ENCODE measurements at places on chromosomes 4 and X.

GRCh38 chr4:188092824-188093223, 16.6 kb downstream of the TRIML2 start:
- no peak for DNase-seq

- no peak for DNase-seq
These were observed 38.6 kb upstream of the EDA2R start for GRCh38 chrX:66677430-66677829.

- no peak for DNase-seq
These were observed 285.4 kb upstream of the ARSJ start for GRCh38 chr4:114264877-114265291.

- DNase-seq: no peak
These were observed 5.7 kb downstream of the ACOT9 start for GRCh38 chrX:23737413-23737812.

DNA sequence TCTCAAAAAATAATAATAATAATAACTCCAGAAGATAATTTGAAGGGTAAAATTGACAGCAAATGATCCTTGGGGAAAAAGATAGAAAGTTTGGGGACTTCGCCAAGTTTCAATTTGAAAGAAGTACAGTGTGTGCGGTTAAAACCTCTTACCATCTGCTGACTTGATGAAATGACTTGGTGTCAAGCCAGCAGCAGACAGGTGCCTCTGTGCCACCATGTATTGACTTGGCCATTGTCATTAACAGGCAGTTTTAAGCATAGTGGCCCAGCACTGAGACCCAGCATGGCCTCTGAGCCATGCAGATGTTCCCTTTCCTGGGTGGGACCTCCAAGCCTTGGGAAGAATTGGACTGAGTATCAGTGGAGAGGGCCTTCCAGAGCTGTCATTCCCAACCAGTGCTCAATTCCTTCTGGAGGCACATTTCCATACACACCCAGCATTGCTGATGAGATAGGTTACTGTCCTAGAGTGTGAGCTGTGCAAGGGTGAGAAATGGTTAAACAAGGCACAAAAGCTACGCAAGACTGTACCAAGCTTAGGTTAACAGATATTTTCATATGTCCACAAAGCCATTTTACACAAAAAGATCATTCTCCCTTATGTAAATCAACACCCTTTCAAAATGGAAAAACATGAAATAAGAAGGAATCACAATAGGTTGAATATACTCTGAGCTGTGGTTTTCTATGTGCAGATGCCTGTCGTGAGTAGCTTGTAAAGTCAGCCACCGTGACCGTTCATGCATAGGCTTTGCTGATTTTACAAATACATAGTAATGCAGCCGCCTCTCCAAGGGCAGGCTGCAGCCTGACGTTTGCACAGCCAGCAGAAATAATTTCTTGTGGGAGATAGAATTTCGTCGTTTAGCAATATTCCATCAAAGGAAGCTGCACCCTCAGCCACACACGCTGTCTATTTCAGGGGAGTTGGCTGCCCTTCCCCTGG, 59.4 kb upstream of the FBXW7 start:
- DNase-seq: no peak

DNA sequence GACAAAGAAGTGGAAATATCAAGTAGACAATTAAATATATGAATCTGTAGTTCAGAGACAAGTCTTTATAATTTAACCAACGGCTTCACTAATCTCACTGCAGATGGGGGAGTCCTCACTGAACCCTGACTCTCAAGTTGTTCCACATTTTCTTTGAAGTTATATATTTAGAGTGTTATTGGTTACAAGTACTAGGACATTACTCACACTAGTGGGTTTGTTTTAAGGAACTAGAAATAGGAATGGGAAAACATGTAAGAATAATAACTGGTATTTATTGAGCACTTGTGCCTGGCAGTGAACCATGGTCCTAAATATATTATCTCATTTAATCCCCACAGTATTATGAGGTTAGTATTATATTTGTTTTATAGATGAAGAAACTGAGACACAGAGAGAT, 22.0 kb downstream of the MND1 start:
- no peak for DNase-seq

DNA sequence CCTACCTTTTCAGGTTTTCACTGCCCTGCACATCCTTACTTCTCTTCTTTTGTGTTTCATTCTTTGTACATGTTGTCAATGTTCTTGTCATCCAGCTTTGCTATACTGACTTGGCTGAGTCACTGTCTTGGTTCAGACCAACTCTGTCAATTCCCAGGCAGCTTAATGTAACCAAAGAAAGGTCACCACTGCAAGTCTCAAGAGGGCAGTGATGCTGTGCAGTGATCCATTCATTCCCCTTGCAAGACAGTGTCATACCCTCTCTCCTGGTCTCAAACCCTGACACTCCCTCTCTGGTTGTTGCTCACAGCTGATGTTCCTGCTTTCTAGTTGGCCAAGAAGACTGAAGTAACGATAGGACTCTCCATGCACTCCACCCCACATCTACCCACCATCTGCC, 17.5 kb downstream of the RAB39B start:
- DNase-seq: no peak

GRCh38 chr4:38723726-38724474, 58.9 kb downstream of the TLR10 start:
- DNase-seq: no peak

Measured in cerebellar nuclear complex (tissue), 1 donor.